Activated naive CD8-positive, alpha-beta T cell treated with anti-CD3 and anti-CD28 coated beads, Interleukin-2, amount 10 ng/mL, durations not matched to agents 7 days and 5 days (primary cell): ENCODE measurements at places on chromosomes 16 and 17.
A peak's percentile ranks its signal among the peaks of the same experiment; 100 is the strongest.

DNA sequence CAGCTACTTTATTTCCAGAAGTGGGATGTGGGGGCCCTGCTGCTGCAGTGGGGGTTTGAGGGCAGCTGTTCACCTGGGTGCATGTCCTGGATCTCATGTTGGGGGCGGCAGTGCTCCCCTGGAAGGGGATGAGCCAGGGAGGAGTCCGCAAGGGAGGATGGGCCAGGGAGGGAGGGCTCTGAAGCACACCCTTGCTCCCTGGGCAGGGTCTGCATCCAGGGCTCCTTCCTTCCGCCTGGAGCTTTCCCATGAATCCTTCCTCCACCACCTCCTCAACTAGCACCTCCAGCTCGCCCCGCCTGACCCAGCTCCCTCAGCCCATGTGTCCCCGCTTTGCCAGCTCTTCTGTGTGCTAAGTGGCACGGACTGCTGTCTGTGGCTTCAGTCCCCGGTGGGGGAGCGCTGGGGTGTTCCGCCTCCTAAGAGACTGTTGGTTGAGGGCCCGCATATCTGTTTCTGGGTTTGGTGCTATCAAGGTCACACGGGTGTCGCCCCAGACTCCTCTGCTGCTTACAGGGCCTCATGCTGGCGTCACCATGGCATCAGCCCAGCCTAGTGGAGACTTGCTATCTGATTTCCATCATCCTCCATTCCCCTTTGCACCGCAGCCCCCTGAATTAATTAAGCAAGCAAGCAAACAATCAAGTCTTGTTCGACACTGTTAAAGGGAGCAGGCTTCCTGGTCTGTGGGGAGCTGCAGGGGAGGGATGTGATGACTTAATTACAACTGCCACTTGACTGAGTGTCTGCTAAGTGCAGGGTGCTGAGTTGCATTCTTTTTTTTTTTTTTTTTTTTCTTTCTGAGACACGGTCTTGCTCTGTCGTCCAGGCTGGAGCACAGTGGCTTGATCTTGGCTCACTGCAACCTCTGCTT is 71.8 kb downstream of the PRKCA start:
- H3K36me3 ChIP-seq = peaks cover 8% of the 10 kb centered on the region
- DNase-seq = peak; percentile 39
- H3K27ac ChIP-seq = peak overlapping the region; percentile 67
- peak overlapping the region; percentile 48 for H3K4me3 ChIP-seq

DNA sequence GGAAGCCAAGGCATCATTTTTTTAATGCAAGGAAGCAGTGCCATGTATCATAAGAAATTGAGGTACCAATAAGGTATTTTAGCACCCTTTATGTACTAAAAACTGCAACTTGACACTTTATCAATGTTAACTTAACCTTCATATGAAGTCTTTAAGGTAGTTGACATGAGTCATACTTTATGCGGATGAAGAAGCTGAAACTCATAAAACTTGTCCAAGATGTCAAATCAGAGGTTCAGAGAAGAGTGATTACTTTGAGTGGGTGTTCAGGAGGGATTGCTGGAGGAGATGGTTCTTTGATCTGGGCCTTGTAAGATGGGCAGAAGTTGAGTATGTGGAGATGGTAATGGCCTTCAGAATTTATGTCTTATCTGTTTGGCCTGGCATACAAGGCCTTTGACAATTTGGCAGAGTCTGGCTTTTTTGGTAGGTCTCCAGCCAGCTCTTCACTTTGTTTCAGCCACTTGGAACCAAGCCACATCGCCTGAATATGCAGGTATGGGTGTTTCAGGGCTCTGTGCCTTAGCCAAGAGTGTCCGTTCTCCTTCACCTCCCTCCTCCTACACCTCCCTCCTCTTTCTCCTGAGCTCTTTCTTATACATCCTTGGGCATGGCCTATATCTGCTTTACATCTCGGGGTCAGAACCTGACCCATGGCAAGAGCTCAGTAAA is 23.7 kb downstream of the YPEL2 start:
- H3K4me3 ChIP-seq = no peak overlapping the region
- peaks cover 56% of the 10 kb centered on the region for H3K4me1 ChIP-seq
- DNase-seq = no peak

DNA sequence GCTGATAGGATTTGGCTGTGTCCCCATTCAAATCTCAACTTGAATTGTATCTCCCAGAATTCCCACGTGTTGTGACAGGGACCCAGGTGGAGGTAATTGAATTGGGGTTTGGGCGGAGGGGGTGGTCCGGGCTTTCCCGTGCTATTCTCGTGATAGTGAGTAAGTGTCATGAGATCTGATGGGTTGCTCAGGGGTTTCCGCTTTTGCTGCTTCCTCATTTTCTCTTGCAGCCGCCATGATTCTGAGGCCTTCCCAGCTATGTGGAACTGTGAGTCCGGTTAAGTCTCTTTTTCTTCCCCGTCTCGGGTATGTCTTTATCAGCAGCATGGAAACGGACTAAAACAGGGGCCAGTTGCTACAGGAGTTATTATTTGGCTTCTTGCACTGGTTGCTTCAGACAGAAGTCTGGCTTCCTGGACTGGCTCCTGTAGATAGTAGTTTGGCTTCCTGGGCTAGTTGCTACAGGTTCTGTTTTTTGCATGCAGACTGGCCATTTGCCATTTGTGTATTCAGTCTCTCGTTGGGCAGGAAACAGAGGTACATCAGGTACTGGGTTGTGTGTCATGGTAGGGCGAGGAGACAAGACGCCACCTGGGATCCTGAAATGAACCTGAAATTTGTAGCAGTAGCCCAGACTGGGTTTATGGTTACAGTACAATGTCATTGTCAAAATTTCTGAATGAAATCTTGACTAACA is 32.6 kb downstream of the CNTNAP4 start:
- H3K36me3 ChIP-seq = no peaks in the 10 kb centered on the region
- H3K4me1 ChIP-seq = no peaks in the 10 kb centered on the region
- no peaks in the 10 kb centered on the region for H3K27me3 ChIP-seq
- H3K4me3 ChIP-seq = no peak overlapping the region
- DNase-seq = no peak
- no peak overlapping the region for H3K27ac ChIP-seq

- H3K4me3 ChIP-seq = no peak overlapping the region
- DNase-seq = no peak
- no peak overlapping the region for H3K27ac ChIP-seq
- no peaks in the 10 kb centered on the region for H3K4me1 ChIP-seq
These were observed 92.2 kb upstream of the CIBAR2 start for GRCh38 chr16:85204242-85205010.

DNA sequence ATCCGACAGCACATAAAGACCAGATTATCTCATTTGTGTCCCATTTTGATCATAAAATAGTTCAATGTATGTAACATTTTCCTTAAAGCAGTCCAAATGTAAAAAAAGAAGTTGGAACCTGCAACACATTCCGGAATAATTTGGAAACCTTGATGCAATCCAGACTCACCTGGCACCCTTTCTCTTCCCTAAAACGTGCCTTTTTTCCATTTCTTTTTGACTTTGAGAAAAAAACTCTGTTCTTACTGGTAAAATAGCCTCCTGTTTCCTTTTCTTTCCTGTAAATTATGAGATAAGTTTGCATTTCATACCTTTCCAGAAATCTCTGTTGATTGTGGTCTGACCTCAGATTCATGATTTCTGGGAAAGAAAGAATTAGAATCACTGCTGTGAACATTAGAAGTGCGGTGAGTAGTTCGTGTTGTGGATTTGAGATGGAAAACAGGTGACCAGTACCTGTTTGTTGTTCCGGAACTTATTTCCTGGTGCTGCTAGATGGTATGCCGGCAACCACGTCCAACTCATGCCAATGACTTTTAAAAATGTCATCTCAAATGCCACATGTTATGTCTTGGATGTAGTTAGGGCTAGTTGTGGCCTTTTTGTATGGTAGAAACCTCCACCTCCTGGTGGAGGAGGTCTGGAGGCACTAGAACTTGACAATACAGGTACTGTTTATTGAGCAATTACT is 108.1 kb downstream of the SOCS1 start:
- peaks cover 39% of the 10 kb centered on the region for H3K36me3 ChIP-seq
- peaks cover 46% of the 10 kb centered on the region for H3K4me1 ChIP-seq
- no peaks in the 10 kb centered on the region for H3K27me3 ChIP-seq
- no peak overlapping the region for H3K27ac ChIP-seq
- no peak for DNase-seq
- H3K4me3 ChIP-seq = no peak overlapping the region

DNA sequence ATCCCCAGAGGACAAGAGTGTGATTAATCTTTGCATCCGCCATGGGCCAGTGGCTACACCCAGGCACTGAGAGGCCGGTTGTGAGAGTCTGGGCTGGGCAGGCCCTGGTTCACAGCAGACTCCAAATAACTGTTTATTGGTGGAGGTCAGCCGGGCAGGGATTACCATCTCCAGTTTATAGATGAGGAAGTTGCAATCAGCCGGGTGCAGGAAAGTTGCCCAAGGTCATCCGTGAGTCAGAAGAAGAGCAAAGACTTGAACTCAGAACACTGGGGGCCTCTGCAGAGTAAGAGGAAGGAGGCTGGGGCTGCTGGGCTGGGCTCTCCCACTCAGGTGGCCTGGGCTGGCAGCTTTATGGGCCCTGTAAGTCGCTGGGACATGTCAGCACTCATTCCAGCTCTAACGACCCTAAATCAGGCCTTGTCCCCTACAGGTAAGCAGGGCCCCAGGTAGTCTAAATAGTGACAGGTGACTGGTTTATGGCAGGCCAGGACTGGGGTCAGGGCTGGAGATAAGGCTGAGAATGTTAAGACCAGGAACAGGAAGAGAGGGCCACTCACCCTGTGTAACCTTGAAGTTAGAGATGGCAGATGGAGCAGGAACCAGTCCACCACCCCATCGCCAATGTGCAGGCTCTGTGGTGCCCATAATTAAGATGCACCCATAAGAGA is 2.1 kb upstream of the CA4 start:
- H3K27ac ChIP-seq = no peak overlapping the region
- no peak overlapping the region for H3K4me3 ChIP-seq
- DNase-seq = no peak
- H3K4me1 ChIP-seq = peaks cover 24% of the 10 kb centered on the region

- H3K27me3 ChIP-seq = no peaks in the 10 kb centered on the region
- H3K4me3 ChIP-seq = peak overlapping the region; percentile 98
- no peak for DNase-seq
- peaks cover 18% of the 10 kb centered on the region for H3K36me3 ChIP-seq
- H3K4me1 ChIP-seq = peaks cover 54% of the 10 kb centered on the region
These were observed 3.5 kb downstream of the ATP2A3 start for GRCh38 chr17:3960764-3961163.

GRCh38 chr16:49121636-49122035 is 160.0 kb downstream of the CBLN1 start:
- H3K36me3 ChIP-seq = no peaks in the 10 kb centered on the region
- no peaks in the 10 kb centered on the region for H3K4me1 ChIP-seq
- DNase-seq = no peak
- no peak overlapping the region for H3K27ac ChIP-seq
- no peaks in the 10 kb centered on the region for H3K27me3 ChIP-seq

GRCh38 chr17:1641065-1641403 is 4.5 kb downstream of the SCARF1 start:
- peaks cover 18% of the 10 kb centered on the region for H3K4me1 ChIP-seq
- H3K27me3 ChIP-seq = no peaks in the 10 kb centered on the region
- DNase-seq = no peak
- H3K4me3 ChIP-seq = no peak overlapping the region

DNA sequence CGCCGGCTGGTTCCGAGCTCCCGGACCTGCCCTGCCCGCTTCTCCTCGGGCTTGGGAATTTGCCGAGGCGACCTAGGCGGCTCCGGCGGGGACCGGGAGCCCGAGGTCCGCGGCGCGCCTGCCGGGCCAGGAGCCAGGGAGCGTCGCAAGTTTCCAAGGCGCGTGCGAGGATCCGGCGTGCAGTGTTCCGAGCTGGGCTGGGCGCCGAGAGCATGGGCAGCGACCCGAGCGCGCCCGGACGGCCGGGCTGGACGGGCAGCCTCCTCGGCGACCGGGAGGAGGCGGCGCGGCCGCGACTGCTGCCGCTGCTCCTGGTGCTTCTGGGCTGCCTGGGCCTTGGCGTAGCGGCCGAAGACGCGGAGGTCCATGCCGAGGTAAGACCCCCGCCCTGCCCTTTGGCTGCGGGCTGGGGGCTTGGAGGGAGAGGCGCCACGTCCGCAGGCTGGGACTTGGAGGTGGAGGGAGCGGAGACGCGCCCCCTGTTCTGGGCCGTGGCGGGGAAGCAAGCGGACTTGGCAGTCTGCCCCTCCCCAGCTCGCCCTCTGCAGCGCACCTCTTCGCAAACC is 668 bp downstream of the MMP15 start:
- H3K27ac ChIP-seq = no peak overlapping the region
- H3K4me3 ChIP-seq = peak overlapping the region; percentile 49
- peaks cover 9% of the 10 kb centered on the region for H3K4me1 ChIP-seq
- H3K27me3 ChIP-seq = peaks cover 25% of the 10 kb centered on the region

- H3K36me3 ChIP-seq = no peaks in the 10 kb centered on the region
- no peak overlapping the region for H3K4me3 ChIP-seq
- H3K27me3 ChIP-seq = no peaks in the 10 kb centered on the region
- no peak for DNase-seq
- H3K27ac ChIP-seq = no peak overlapping the region
- no peaks in the 10 kb centered on the region for H3K4me1 ChIP-seq
These were observed 140.5 kb upstream of the HS3ST2 start for GRCh38 chr16:22673421-22673831.

- H3K4me1 ChIP-seq = peaks cover 25% of the 10 kb centered on the region
- no peaks in the 10 kb centered on the region for H3K27me3 ChIP-seq
- H3K36me3 ChIP-seq = peaks cover 8% of the 10 kb centered on the region
- H3K4me3 ChIP-seq = no peak overlapping the region
- H3K27ac ChIP-seq = no peak overlapping the region
These were observed 36.8 kb downstream of the CHD9 start for GRCh38 chr16:53091466-53092211.

- no peaks in the 10 kb centered on the region for H3K4me1 ChIP-seq
- no peaks in the 10 kb centered on the region for H3K36me3 ChIP-seq
- DNase-seq = no peak
- no peak overlapping the region for H3K4me3 ChIP-seq
These were observed 348.9 kb upstream of the C16orf82 start for GRCh38 chr16:26717826-26718225.
